ENCODE measurements at places on chromosomes 7 and 10.

DNA sequence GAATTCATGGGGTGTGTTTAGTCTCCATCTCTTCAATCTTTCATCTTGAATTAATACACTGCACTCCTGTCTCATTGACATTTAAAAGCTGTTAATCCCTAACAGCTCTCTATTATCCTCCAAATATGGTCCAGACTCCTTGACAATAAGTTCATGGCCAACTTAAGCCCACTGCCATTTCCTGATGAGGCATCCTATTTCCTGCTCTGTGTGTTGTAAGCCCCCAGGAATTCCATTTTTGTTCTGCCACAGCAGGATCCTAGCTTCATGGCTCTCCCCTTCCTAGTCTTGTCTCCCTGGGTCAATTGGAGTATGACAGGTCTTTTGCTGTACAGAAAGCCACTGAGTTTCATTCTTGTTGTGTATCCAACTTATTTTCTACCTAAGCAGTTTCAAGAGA is 218.8 kb downstream of the OTUD1 start:
- no peak for ATAC-seq

DNA sequence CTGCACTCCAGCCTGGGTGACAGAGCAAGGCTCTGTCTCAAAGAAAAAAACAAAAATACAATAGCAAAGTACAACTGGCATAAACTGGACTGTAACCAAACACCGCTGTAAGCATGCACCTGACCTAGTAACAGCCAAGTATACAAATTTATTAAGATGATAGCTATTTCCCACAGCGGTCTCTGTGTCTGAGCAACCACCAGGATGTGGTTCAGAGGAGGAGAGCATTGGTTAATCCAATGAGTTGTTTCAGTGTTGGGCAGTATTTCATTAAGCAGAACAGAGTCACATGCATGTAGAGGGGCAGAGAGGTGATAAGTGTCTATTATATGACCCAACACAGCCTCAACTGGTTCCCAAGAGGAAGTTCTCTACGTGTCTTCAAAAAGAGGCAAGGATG is 4.0 kb downstream of the SLC16A12 start:
- ATAC-seq = no peak

- ATAC-seq = no peak
Observed at GRCh38 chr7:27615420-27616185, 47.1 kb downstream of the HIBADH start.

DNA sequence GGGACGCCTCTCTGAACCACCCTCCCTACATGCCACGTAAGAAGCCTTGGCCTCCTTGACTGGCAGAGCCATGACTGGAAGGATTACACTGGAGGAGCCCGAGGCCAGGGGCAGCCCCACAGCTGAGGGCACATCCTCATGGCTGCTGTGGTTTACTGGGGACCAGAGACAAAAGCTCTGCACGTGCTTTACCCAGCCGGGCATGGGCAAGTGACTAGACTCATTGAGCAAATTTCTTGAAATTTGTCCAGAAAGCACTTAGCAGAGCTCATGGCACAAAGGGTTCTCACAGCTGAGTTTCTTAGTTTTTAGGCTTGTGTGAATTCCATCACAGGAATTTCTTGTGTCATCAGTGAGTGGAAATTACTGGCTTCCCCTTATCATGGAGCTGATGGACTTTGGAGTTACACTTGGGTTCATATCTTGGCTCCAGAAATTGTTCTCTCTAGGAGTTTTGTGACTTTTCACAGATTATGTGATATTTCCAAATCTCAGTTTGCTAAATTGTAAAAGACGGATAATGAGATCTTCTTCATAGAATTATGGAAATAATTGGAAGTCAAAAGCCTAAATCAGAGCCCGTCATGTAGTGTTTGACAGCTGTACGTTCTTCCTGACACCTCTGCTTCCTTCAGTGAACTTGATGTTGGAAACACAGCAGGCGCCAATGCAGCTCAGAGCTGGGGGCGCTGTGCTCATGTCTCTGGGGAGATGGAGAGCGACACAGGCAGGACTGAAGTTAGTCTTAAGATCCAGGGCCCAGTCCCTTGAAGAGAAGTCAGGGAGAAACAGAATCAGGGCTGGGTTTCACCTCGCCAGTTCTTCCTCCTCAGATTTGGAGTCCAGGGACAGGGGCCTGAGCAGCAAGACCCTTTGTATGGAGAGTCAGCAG is 47.7 kb upstream of the MGAM2 start:
- no peak for ATAC-seq

- no peak for ATAC-seq
Observed at GRCh38 chr10:128517167-128517566, 390.9 kb upstream of the MKI67 start.

- ATAC-seq = no peak
Observed at GRCh38 chr7:7178906-7179305, 3.4 kb upstream of the C1GALT1 start.

GRCh38 chr10:1268831-1269230 is 212.6 kb downstream of the WDR37 start:
- ATAC-seq = no peak

GRCh38 chr7:28330384-28331070 is 81.8 kb upstream of the CREB5 start:
- no peak for ATAC-seq

All from esophagus mucosa (tissue), 1 donor.